Fibroblast of pulmonary artery (primary cell): ENCODE measurements at places on chromosomes 16 and 17.
A peak's percentile ranks its signal among the peaks of the same experiment; 100 is the strongest.

DNA sequence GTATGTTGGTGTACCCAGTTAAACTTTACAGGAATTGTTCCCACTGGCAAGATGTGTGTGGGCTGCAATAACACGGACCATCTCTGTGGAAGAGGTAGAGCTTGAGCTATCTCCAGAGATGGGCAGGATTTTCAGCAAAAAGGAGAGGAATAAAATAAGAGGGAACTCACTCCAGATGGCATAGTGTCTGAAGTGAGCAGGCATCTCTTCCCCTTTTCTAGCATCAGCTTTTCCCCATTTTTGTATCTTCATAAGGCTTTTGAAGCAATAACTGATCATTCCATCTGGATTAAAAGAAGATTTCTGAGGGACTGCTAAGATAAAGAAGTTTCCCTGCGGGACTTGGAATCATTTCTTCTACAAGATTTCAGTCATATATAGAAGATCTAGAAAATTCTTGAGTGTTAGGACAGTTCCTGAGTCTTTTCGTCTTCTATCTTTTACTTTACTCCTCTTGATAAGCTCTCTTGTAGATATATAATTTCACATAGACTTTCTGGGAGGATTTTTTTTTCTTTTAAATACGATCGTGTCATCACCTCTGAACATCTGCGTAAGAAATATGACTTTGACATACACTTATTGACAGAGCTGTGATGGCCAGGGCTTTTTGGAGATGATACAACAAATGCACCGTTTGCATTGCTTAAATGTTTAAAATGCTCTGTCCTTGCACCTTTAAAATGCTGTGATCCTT is 2.1 kb downstream of the CPD start:
- no peak for DNase-seq

DNA sequence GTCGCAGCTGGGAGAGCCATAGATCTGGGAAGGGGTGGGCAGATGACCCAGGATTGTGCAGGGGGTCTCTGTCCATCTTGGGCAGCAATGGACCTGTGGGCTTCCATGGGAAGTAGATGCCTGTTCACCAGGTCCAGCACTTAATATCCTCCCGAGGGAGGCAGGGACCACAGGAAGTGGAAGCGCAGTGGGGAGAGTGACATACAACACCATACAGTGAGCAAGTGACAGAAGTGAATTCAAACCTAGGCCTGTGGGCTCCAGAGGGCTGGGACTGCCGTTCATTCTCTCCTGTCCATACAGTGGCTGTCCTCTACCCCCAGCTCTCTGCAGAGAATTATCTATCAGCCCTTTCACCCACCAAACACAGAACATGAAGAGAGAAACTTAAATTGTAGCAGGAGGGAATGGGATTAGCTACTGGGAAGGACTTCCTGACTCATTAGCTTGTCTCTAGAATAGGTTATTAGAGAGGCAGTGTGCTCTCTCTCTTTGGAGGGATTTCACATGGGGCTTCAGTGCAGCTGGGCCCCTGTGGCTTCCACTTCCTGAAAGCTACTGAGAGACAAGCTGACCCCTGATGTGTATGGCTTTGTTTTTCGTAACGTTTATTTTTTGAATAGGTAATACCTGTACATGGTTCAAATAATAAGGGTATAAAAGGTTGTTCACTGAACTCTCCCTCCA is 13.1 kb upstream of the SEZ6 start:
- DNase-seq, result no peak

DNA sequence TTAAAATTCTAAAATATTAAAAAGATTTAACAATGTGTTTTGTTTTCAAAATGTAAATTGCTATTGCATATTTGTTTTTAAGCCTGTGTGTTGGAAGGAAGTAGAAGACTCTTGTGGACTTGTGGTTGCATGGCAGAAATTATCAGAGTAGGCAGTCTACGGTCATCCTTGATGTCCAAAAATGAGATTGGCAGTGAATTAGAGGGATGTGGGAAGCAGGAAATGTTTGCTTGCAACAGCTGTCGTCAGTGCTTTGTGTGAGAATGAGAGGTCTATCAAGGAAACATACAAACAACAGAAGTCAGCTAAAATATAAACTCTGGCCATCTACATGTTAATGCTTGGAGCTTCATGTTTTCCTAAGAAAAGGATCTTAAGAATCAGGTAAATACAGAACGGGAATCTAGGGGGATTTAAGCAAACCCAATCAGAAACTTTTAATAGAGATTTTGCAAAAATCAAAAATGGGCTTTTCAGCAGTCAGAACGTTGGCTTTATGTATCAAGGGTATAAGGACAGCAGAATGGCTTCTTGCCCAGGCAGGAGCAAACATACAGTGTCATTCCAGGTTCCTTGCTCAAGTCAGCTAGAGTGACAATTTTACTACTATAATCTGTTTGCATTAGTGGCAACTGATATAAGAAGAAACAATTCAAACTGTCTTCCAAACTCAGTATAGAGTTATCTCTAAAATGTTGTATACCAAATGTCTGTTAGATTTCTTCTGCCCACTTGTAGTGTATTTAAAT is 196.7 kb downstream of the CYB561 start:
- DNase-seq, result peak; percentile 86

DNA sequence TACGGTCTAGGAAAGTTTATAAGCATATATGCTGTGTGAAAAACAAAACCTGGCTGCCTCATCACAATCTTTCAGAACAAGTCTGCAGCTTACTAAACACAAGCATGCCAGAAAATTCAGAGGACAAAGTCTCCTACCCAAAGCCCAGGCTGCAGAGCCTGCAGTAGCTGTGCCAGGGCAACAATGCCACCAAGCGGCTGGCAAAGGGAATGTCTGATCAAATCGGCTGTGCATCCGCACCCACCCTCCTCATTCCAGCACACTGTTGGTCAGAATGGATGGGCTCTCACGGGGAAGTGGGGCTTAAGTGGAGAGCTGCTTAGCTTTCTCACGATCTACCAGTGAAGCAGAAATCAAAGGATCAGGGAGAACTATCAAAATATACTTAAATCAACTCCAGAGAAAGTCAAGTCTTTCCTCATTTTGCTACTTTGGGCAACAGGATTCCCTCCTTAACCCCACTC is 73.5 kb downstream of the CYTH1 start:
- DNase-seq, result peak; percentile 89

DNA sequence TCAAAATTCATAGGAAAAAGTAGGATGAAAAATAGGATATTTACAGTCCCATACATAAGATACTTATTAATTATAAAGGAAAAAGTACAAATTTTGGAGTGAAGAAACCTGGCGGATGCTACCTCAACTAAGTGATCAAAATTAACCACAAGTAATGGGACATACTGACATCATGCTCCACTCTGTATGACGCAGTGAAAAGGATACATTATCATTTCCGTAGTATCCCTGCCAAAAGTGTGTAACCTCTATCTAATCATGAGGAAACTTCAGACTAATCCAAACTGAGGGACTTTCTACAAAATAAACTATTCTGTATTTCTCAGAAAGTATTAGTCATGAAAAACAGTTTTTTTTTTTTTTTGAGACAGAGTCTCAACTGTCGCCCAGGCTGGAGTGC is 60.5 kb downstream of the TRIM37 start:
- peak; percentile 94 for DNase-seq

DNA sequence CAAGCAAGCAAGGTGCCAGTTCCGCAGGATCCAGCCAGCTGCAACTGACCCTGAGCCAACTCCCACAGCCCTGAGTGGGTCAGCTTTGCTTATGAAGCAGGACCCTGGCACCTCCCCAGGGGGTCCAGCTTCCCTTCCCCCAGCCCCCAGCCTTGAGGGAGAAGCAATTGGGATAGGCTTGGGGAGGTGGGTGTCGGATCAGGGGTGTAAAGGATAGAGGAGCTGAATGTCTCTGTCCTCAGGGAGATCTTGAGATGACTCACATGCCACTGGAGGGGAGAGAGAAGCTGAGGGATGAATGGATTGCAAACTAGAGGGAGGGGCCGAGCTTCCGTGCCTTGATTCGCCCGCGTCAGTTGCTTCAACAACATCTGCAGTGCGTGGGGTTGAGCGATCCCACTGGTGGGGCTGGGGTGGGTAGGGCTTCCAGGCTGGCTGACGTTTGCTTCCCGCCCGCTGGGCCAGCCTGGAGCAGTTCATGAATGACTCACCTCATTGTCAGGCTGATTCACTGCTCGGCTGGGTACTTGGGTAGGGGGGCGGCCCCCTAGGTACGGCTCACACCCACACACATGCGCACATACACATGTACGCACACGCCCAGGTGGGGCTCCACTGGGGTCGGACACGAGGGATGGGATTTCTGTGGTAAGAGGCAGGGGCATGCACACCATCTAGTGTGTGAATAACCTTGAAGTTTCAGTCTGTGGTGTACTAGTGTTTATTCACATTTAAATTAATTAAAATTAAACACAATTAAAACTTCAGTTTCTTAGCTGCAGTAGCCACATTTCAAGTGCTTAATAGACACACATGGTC is 3.6 kb upstream of the HROB start:
- DNase-seq, result peak; percentile 99

- no peak for DNase-seq
Measured at GRCh38 chr16:73170612-73171038, 122.7 kb upstream of the ZFHX3 start.

- no peak for DNase-seq
Measured at GRCh38 chr16:71919035-71919434, 23.7 kb downstream of the IST1 start.

DNA sequence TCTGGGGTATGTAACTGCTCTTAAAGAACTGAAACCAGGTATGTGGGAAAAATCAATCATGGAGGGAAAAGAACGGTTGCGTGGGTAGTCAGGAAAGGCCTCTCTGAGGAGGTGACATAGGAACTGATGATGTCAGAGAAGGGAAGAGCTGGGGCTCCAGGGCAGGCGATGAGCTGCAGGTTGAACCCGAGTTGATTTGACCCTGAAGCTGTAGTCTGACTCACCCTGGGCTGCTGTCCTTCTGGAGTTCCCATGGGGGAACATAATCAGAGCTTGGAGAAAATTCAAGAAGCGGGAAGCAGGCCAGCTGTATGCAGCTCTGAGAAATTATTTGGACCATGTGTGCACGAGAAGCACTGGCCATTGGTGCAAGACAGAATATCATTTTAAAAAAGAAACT is 16.7 kb downstream of the SLC6A2 start:
- DNase-seq, result peak; percentile 49

- DNase-seq, result no peak
Measured at GRCh38 chr17:29129731-29130130, 50.5 kb downstream of the MYO18A start.

DNA sequence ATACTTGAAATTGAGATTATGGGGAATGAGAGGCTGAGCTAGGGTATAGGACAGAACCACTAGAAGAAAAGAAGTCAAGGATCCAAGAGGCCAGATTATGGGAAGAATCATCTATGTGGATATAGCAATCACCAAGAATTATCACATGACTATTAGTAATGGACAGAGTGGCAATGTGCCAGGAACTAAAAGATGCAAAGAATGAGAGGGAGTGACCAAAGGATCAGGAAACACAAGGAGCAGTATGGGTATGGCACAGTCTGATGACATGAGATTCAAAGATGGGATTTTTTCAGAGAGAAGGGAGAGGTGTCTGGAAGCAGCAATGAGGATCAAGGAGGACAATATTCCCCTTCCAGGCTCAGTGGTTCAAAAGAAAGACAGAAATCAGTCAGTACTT is 212.2 kb downstream of the AATF start:
- DNase-seq, result peak; percentile 79

DNA sequence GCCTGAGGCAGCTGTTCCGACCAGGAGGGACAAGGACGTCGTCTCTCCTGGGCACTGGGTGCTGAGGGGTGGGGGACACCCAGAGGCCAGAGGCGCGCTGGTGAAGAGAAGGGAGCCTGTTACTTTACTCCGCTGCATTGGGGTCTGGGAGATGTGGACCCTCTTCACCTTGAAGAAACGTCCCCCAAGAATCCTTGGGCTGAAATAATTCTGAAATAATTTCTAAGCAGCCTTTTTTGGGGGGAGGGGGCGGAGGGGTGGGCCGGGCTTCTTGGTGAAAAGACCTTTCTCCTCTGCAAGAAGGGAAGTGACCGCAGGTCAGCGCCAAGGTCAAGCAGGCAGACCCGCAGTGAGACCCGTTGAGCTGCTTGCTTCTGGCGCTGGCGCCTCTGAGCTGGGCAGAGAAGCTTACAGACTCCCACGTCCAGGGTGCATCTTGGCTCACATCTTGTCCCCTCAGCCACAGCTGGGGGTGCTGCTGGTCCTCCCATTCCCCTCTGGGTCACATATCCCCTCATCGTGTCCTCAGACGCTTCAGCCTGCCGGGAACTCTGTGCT is 1.1 kb downstream of the SYT17 start:
- no peak for DNase-seq

- no peak for DNase-seq
Measured at GRCh38 chr16:57305159-57305811, 20.8 kb upstream of the PLLP start.

DNA sequence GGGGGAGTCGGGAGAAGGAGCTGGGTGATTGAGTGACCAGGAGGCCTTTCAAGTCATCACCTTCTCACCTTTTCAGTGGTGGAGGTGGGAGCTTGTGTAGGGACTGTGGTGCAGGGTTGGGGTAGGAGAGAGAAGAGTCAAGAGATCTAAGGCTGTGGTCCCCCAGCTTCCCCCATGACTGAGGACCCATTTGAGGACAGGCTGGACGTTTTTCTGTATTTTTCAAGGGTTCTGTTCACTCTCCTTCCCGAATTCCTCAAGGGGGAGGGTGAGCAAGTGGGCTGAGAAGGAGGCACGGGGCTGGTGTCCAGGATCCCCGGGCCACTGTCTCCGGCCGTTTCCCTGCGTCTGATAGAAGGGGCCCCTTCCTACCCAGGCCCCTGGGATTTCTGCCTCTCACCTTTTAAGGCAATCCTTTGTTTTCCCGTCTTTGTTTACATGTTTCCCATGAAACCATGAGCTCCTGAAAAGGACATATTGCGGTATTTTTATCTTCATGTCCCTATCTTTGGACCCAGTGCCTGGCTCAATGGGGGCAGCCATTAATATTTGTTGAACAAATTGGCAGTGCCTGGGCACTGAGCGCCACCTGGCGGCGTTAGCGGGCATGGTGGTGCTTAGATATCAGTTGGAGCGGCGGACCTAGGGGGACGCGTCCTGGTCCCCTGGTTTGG is 9.2 kb upstream of the CD300A start:
- DNase-seq, result peak; percentile 73

GRCh38 chr16:2429771-2430663 is 770 bp downstream of the CCNF start:
- peak; percentile 33 for DNase-seq

DNA sequence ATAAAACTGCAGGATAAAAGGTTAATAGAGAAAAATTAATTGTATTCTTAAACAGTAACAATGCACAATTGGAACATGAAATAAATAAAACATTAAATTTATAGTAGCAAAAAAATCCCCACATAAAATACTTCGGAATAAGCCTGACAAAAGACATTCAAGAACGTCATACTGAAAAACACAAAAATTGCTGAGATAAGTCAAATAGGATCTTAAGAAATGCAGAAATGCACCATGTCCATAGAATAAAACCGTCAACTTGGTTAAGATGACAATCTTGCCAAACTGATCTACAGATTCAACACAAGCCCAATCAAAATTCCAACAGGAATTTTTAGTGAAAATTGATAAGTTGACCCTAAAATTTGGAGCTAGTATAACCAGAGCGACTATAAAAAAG is 76.6 kb downstream of the TBC1D16 start:
- no peak for DNase-seq

GRCh38 chr16:25023556-25023955 is 8.4 kb upstream of the ARHGAP17 start:
- DNase-seq, result no peak

GRCh38 chr16:48537275-48537674 is 72.7 kb downstream of the N4BP1 start:
- no peak for DNase-seq
